ENCODE measurements at places on chromosomes 11 and 22. TPM values are rescaled to one million over a fixed set of nuclear protein-coding genes. Genes with fewer than 3 reads are reported as not detected.

The TRPM5 gene
- total RNA-seq = 0.08 TPM

The STK33 gene
- 3.9 TPM for total RNA-seq

The OR51B2 gene
- total RNA-seq = not detected

The VSIG2 gene
- total RNA-seq = not detected

The VSIG10L2 gene
- not detected for total RNA-seq

The MS4A6A gene
- not detected for total RNA-seq

- no peak for DNase-seq
These were observed 24.4 kb upstream of the PSMA1 start for GRCh38 chr11:14544611-14545010.

GRCh38 chr11:33868647-33869461 is 23.0 kb downstream of the LMO2 start:
- no peak for DNase-seq

- DNase-seq = no peak
These were observed 28.8 kb downstream of the SLN start for GRCh38 chr11:107683061-107683460.

GRCh38 chr11:125943661-125944349 is 2.0 kb upstream of the VSIG10L2 start:
- no peak for DNase-seq

GRCh38 chr22:45867118-45867905 is 109.7 kb downstream of the WNT7B start:
- DNase-seq = no peak

DNA sequence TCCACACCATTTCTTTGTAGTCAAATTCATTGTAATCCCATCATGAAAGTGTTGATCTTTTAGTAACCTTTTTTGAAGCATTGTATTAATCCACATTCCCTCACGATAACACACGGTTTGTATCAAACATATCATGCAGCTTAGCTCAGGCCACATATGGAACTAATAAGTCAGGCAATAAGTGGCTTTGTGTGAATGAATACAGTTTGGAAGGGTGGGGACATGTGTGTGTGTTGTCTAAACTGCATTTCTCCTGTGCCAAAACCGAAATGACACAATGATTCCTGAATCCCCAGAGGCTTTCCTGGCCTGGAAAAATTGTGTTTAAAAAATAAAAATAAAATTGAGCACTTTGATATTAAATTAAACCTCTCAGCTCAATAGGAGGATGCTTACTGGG is 98.3 kb downstream of the WNT11 start:
- DNase-seq = no peak

- DNase-seq = no peak
These were observed 405 bp downstream of the SFI1 start for GRCh38 chr22:31496735-31497146.

DNA sequence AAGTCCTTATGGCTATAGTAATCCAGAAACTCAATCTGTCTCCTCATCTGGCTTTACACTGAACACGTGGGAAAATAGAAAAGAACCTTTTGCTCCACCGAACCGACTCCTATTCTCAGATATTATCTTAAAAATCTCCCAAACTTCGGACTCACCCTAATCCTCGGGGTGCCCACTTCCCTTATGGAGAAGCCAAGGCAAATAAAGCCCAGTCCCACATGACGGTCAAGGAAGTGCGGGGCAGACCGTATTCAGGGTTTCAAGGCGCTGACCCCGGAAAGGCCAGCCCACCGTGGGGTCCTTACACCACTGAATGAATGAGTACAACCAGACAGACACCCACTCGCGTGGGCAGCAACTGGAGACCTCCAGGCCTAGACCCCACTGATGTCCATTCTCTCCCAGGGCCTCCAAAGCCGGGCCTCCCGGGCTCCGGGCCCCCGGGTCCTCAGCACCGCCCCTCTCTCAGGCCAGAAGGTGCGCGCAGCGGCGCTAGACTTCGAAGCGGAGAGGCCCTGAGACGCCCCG is 489 bp downstream of the NUP98 start:
- DNase-seq = no peak

GRCh38 chr11:45470794-45471167 is 184.6 kb upstream of the SYT13 start:
- no peak for DNase-seq

- DNase-seq = no peak
These were observed 788.7 kb upstream of the CHORDC1 start for GRCh38 chr11:91011503-91011902.

- DNase-seq = no peak
These were observed 84.6 kb downstream of the ETS1 start for GRCh38 chr11:128502726-128503125.

DNA sequence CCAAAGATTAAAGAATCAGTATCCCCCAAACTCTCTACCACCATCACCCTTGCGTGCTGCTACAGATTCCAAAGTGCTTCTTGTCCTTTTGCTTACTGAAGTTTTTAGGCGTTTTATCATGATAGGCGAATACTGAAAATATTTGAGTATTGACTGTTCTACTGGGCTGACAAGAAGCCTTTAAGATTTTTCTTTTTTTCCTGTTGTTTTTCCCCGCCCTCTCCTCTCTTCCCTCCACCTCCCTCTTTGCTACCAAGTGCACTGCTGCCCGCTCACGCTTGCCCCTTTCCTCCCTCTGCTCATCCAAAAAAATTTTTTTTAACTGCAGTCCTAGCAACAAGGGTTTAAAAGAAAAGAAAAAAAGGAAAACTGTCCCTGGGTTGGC is 679 bp downstream of the SPCS2 start:
- no peak for DNase-seq

GRCh38 chr11:132311703-132312102 is 941.3 kb downstream of the NTM start:
- DNase-seq = no peak

Measured in Panc1 (cell line).